ENCODE measurements at places on chromosomes 5 and 9.

- no peak for DNase-seq
Observed at GRCh38 chr5:68173007-68173406, 42.5 kb upstream of the PIK3R1 start.

DNA sequence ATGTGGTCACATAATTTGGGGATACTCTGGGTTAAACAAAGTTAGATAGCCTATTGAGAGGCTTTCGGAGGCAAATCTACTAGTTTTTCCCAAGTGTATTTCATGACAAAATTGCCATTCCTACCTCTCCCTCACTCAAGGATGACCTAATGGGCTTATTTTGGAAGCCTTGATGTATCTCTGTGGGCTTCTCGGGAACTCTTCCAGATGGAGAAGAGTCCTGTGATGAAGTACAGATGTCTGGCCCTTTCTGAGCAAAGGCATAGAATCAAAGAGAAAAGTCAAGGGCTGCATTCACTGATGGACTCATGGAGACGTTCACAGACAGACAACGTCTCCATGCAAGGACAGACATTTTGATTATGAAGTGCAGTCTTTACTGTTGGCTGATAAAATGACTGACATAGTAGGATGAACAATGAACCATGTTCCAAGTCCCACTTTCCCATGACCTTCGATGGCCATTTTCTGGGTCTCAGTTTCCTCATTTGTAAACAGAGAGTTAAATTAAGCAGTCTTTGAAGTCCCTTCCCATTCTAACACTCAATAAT lies 347.2 kb upstream of the CD180 start:
- no peak for DNase-seq

DNA sequence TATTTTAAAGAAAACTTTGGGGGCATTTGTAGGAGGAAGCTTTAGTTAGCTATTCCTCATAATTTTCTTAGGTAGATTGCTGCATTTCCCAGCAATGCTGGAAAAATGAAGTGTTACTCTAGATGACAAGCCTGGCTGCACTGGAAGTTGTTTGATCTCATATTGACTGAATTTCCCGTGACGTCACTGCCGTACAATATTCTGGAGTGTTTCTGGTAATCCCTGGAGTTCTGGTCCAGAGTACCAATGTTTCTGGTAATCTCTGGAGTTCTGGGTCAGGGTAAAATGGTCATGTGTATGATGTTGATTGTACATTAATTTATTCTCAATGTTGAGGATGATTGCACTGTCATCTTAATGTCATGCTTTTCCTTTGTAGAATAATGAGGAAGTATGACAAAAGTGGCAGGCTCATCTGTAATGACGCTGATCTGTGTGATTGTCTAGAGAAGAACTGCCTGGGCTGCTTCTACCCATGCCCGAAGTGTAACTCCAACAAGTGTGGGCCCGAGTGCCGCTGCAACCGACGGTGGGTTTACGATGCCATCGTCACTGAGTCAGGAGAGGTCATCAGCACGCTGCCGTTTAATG lies 26.2 kb downstream of the ARL14EPL start:
- no peak for DNase-seq

GRCh38 chr9:112338561-112338960 lies 5.1 kb upstream of the PTBP3 start:
- DNase-seq, result no peak

GRCh38 chr9:110650991-110651411 lies 17.6 kb upstream of the MUSK start:
- no peak for DNase-seq

- DNase-seq, result no peak
Observed at GRCh38 chr5:143691287-143691944, 120.5 kb upstream of the HMHB1 start.

DNA sequence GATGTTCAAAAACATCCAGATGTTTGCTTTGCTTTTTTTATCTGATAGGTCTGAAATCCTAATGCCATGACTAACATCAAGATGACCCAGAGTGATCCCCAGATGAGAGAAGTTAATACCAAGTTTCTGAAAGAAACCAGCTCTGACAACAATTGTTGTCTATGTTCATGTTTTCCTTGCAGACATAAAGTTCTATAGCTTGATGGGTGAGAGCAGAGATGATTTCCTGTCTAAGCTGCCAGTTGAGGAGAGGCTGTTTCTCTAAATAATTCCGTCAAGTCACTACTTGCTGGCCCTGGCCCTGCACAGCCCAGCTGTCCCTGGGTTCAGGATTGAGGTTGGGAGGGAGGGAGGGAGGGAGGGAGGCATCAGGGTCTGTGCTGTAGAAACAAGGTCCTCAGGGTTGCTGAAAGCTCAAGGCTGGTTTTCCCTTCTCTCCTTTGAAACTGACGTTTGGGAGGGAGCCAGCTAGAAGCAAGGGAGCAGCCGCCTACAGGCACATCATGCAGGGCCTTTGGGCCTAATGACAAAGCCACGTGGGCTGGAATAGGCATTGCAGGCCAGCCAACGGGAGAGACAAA lies 3.9 kb downstream of the SPARC start:
- DNase-seq, result no peak

DNA sequence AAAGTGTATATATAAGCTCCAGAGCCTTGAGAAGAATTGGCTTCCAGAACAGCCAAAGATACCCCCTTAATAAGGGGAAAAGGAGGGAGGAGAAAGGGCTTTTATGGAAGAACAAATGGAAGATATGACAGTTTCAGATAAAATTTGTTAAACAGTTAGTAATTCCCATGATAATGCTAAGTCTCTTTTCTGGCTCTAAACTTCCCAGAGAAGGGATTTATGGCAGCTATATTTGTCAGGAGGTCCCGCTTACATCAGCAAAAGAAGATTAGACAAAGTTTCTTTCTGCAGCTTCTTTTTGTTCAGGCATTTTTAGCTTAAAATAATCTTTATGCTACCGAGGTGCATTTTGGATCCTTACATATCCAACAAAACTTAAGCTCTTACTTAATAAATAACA lies 14.3 kb upstream of the SLC36A3 start:
- DNase-seq, result no peak

DNA sequence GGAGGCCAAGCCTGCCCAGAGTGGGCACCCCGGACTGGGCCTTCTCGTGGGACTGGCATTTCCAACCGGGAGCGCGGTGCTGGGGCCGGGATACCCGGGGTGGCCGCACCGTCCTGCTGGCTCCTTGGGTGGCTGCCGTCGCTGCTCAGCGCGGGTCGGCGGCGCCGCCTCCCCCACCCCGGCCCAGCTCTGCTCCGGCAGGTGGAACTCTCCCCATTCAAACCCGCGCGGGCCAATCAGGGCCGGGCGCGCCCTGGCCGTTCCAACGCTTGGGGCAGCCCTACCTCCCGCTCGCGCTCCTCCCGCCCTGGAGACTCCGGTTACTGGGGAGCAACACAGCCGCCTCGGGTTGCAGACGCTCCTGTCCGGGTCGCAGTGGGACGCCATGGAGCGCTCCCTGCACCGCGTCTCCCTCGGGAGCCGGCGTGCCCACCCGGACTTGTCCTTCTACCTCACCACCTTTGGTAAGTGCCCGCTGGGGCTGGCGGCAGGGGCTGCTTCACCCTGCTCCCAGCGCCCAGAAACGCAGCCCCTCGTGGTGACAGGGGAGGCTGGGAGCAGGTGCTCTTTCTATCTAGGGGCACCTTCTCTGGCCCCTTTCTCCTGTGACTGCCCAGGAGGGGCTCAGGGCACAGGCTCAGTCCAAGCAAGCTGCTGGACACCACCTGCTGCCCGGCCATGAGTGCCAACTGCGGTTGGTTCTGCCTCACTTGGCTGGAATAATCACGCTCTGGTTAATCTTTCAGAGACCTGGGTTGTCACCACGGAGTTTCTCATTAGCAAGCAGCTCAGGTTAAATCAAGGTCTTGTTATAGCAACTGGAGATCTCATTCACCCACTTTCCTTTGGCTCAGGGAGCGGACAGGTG lies at the start of gene RGS3:
Gene RGS3, plus strand, starts transcription at position 310 of the 868 bp plus-strand sequence. Its CDS starts 76 bp downstream, at position 386.
- DNase-seq, result no peak

DNA sequence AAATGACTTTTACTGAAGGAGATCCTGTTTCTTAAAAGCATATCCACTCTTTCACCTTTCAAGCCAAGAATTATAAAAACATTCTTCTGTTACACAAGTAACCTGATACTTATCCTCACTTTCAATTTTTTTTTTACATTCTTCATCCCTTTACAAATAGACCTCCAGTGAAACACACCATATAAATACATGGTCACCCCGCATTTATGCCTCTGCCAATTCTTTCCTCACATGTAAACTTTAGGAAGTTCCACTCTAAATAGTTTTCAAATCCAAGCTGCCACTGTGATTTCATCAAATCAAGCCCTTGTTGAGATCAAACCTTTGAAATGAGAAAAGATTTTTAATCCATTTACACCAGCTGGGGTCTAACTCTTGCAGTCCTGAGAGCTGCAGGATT lies 40.0 kb downstream of the GAS1 start:
- no peak for DNase-seq

GRCh38 chr9:72583370-72583769 lies 62.0 kb downstream of the TMC1 start:
- DNase-seq, result no peak

DNA sequence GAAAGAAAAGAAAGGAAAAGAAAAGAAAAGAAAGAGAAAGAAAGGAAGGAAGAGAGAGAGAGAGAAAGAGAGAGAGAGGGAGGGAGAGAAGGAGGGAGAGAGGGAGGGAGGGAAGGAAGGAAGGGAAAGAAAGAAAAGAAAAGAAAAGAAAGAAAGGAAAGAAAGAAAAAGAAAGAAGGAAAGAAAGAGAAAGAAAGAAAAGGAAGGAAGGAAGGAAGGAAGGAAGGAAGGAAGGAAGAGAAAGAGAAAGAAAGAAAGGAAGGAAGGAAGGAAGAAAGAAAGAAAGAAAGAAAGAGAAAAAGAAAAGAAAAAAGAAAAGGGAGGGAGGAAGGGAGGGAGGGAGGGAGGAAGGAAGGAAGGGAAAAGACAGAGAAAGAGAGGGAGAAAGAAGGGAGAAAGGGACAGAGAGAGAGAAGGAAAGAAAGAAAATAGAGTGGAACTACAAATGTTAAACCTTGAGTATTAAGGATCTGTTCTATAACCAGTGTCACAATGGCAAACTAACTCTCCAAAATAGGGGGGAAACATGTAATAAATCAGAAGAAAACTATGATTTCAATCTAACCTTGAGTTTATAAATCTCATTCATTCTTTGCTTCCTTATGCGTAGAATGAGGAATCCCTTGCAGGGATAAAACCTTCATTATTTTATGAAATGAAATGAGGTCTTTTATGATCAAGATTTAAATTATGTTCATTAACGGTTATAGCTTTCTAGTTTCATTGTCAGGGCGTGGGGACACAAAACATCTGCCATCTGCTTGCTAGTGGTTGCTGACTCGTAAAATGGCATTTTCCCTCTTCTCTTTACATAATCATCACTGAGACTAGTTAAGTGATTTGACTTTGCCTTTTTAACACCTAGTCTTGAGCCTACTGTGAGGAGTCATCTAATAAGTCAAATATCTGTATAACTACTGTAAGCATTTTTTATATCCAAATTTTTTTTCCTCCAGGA lies 40.7 kb upstream of the RAD23B start:
- no peak for DNase-seq

DNA sequence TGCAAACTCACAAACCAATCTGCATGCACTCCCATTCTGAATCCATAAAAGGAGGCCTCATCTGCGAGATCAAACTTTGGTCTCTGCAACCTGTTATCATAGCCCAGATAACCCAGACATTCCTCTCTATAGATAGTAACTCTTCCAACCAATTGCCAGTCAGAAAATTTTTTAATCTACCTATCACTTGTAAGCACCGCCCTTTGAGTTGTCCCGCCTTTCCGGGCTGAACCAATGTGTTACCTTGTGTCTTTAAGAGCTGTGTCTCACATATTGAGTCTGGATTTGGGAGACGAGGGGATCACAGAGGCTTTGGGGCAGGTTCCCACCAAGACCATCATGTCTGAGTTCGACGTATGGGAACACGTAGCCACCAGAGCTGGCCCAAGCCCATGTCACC lies 91.1 kb upstream of the PPP1R26 start:
- DNase-seq, result no peak

- no peak for DNase-seq
Observed at GRCh38 chr9:124878021-124878420, 16.1 kb downstream of the ARPC5L start.

- DNase-seq, result no peak
Observed at GRCh38 chr9:72165821-72166547, 16.7 kb downstream of the GDA start.

DNA sequence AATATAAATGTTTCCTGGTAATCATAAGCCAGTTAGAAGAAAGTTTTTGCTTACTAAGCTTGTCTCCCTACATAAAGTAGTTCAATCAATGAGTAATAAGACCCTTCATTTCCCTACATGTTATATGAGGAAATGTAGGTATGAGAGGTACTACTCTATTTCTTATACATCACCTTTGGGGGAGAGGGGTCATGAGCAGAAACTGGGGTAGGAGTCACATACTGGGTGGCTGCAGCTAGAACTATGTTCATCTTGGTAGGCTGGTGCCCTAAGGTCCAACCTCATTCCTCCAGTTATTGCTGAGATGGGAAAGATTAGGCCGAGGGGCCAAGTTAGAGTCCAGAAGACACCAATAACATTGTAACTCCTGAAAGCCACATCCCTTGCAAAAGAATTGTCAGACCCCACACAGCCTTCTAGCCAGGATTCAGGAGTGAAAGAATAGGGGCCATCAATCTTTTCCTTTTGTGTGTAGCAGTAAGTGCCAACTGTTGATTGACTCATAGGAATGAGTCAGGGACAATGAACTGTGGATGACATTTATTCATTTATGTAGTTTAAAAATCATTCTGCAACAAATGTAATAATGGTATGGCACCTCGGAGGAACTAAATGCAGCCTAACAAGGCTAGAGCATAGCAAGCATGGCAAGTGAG lies 21.6 kb upstream of the SREK1 start:
- no peak for DNase-seq

DNA sequence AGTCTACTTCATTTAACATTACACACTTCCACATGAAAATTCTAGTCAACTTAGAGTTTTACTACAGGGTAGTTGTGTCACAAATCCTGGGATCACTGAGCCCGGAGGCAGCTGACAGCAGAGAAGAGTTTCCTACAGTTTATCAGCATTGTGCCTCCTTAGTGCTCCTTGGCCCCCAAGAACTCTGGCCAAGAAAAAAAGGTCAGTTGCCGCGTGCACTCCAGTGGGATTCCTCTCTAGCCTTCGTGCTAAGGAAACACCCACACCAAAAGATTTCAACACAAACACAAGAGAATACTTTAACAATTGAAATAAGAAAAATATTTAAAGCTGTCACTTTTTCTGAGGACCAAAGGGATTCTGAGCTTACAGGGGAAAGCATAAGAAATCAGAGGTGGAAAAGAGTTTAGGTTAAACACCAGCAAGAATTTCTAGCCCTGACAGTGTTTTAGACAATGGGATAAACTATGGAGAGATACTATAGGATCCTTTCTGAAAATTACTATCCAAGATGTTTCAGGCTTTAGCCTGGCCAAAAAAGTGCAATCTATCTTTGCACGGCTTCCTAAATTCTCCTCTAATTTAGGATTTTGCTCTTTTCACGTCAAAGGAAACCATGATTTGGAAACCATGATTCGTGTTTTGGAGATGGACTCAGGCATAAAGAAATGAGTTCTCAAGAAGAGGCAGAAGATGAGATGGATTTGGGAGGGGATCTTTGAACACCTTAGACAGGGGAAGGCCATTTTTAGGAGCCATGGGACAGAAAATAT lies 606.8 kb downstream of the RAB3C start:
- no peak for DNase-seq

GRCh38 chr9:114911167-114911821 lies 19.1 kb downstream of the TNFSF8 start:
- no peak for DNase-seq
